ENCODE measurements at places on chromosomes 5 and 9.

- no peak for DNase-seq
Measured at GRCh38 chr5:129241755-129242154, 147.2 kb downstream of the ISOC1 start.

- DNase-seq = no peak
Measured at GRCh38 chr9:78301466-78301865, 4.5 kb downstream of the PSAT1 start.

DNA sequence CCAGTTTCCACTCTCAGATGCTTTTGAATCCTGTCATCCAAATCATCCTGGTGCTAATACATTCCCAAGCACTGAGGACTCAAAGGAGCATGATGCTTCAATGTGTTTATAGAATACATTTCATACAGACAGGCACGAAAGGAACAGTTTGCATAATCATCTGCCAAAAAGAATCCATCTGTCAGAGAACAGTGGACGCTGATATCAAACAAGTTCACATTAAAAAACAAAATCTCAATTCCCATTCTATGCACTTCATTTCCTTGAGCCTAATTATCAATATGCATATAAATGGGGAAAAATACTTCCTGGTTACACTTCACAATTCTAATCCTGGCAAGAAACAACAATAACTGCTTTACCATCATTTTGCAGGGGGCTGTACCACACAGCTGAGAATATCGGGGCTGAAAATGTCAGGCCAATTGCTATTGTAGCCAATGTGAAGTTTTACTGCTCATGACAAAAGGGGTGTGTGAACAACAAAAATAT lies 125.5 kb upstream of the FAM174A start:
- no peak for DNase-seq

- no peak for DNase-seq
Measured at GRCh38 chr5:21802869-21803490, 1050.2 kb downstream of the CDH12 start.

DNA sequence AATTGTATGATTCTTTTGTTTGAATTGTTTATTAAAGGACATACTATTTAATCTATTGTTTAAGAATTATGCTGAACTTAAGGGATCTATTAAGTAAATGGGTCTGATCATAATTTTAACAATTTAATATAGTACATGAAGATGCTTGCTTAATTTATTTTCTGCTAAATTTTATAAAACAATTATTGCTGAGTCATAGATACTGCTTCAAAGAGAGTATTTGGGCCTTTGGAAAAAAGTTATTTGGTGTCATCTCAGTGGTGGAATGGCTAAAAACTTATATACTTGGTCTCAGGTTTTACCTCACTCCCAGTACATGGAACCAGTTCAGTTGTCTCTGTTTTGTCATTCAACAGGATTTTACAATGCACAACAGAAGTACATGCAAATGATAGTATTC lies 145.3 kb downstream of the CDH9 start:
- DNase-seq = no peak

DNA sequence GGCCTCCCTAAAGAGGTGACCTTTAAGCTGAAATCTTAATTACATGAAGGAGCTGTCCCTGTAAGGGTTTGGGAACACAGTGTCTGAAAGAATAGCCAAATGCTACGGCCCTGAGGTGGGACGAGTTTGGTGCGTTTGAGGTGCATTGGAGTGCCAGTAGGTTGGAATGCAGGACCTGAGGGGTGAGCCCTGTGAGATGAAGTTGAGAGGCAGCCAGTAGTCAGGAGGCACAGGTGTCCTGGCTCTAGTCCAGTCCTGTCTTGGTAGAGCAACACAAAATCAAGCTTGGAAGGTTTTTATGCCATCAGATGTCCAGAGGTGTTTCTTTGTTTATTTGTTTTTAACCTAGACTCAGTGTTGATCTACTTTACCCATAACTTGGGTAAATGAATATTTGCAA lies 108.5 kb downstream of the ARHGAP26 start:
- no peak for DNase-seq

DNA sequence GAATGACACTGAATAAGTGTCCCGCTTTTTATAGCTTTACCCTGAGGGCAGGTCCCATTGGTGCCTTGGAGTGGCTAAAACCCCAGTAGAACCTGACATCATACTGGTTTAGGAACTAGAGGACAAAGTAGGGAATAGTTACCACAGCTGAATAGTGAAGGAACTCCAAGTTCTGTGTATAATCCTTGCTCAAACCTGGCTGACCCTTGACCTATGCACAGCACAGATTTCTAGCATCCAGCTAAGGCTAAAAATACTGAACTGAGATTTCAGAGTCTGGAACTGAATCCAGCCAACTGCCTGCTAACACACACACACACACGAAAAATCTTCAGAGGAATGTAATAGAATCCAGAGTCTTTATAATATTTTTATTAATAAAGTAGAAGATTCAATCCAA lies 50.8 kb downstream of the C5 start:
- no peak for DNase-seq

DNA sequence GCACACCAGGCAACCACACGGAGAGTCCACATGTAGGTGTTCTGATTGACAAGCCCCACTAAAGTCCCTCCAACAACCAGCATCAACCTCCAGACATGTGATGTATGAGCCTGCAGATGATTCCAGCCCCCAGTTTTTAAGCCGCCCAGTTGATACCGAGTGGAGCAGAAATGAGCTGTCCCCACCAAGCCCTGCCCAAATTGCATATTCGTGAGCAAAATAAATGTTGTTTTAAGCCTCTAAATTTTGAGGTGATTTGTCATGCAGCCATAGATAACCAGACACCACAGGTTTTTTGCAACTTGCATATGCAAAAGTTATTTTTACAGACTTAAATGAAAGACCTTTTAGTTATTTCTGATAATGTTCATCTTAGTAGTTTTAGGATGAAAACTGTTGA lies 187.7 kb downstream of the PIK3R1 start:
- DNase-seq = no peak

- DNase-seq = no peak
Measured at GRCh38 chr9:96236854-96237550, 65.0 kb downstream of the HSD17B3 start.

DNA sequence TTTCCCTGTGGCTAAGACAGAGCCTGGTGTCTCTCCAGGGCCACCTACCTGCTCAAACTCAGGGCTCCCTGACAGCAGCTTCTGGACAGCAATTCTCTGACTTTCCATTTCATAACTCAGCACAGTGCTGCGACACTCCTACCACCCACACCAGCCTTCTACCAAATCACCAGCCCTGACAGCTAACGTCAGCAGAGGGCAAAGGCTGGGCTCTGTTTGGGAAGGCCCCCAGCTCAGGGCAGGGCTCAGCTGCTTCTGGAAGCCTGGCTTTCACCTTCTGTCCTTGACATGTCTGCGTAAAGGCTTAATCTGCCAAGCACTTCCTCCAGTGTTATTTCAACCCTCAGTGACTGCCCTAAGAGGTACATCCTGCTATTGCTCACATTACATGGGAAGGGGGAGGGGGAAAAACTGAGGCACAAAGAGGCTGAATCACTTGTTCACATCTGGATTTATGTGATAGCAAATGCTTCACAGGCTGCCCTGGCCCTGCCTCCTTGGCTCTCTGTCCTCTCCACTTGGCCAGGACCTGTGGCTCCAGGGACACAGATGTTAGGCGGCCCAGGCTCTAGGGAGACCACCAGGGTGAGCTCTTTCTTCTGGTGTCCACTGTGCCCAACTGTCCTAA lies 102.5 kb upstream of the PANK3 start:
- DNase-seq = no peak

GRCh38 chr5:80672140-80672736 lies 17.5 kb upstream of the DHFR start:
- no peak for DNase-seq

GRCh38 chr9:88747768-88748167 lies 212.8 kb downstream of the NXNL2 start:
- DNase-seq = peak; percentile 66

DNA sequence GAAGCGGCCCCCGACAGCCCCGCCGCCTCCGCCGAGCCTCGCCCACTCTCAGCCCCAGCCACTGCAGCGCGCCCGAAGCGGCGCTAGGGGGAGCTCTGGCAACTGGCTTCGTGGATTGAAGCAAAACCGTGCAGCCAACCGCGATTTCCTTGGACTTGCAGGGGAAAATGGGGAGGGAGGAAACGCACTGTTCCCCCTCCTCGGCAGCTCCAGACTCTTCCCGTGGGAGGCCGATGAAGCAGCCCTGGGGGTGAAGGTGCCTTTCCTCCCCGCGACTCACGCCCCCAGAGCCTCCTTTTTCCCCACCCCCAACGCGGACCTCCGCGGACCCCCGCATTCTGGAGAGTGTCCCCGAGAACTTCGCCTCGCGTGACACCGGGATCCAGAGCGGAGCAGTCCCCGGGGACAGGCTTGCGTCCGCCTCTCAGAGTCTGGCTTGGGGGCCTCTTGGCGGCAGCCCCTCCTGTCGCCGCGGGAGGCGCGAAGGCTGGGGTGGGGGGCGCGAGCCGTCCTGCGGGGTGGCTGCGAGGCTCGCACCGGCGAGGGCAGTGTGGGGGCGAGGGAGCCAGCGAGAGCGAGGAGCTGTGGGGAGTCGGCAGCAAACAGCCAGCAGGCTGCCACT lies 3.8 kb downstream of the IER5L start:
- DNase-seq = no peak

- no peak for DNase-seq
Measured at GRCh38 chr5:65141493-65141892, 340.2 kb downstream of the ADAMTS6 start.

DNA sequence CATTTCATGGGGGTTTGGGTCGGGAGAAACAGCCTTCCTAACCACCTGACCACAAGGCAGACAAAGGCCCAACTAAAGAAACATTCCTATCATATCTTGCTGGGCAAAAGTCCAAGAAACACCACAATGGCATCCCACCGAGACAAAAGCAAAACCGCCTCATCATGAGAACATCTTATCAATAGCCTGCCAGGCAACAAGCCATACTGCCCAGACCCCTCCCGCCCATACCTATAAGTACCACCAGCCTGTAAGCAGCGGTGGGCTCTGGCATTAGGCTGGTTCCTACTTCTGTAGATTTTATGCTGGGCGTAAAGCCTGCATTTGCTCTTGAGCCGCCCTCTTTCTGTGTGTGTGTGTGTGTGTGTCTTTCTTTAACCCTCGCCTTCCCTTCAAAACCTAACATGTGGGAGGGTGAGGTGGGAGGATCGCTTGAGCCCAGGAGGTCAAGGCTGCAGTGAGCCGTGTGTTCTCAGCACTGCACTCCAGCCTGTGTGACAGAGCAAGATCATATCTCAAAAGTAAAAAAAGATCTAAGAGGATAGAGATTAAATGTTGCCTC lies 56.9 kb downstream of the PDE6A start:
- DNase-seq = no peak

GRCh38 chr5:1703352-1704050 lies 96.1 kb downstream of the MRPL36 start:
- DNase-seq = no peak

DNA sequence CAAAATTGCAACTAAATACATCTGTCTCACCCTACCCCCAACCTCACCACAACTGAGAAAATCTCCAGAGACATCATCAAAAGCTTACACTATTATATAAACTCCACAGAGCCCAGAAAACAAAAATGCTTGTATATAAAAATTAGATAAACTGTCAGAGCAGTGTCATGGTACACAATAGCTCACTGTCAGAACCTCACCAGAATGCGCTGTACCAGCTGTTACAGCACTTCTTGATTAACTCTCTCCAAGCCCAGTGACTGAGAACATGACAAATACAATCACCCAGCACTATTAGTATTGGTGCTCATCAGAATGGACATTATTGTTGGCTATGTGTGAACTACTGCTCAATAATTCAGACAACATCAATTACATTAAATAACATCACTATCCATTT lies 65.7 kb downstream of the ZDHHC21 start:
- DNase-seq = no peak

DNA sequence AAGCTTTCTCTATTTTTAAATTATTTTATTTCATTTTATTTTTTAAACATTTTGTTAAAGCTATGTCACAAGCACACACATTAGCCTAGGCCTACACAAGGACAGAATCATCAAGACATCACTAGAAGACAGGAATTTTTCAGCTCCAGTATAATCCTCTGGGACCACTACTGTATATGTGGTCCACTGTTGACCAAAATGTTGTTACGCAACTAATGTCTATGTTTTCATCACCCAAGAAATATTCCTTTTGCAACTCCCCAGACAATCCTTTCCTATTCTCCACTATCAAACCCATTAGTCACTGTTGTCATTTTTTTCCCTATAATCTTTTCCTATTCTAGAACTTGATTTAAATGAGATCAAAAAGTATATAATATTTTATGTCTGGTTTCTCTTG lies 2371.7 kb upstream of the C9orf72 start:
- DNase-seq = no peak

- peak; percentile 41 for DNase-seq
Measured at GRCh38 chr5:132268769-132269551, 11.5 kb downstream of the PDLIM4 start.

DNA sequence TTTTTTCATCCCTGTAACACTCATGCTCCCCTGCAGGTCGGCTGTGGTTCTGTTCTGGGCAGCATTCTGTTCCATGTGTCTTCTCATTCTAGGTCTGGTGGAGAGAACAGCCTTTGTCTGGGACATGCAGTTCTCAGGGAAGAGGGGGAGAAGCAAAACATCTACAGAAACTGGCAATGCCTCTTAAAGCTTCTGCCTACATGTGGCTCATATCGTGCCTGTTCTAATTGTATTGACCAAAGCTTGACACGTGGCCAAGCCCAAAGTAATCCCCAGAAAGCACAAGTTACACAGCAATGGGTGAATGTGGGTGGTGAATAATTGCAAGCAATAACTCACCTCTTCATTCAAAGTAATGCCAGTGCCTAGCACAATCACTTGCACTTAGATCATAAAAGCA lies 218.2 kb upstream of the IL12B start:
- no peak for DNase-seq

DNA sequence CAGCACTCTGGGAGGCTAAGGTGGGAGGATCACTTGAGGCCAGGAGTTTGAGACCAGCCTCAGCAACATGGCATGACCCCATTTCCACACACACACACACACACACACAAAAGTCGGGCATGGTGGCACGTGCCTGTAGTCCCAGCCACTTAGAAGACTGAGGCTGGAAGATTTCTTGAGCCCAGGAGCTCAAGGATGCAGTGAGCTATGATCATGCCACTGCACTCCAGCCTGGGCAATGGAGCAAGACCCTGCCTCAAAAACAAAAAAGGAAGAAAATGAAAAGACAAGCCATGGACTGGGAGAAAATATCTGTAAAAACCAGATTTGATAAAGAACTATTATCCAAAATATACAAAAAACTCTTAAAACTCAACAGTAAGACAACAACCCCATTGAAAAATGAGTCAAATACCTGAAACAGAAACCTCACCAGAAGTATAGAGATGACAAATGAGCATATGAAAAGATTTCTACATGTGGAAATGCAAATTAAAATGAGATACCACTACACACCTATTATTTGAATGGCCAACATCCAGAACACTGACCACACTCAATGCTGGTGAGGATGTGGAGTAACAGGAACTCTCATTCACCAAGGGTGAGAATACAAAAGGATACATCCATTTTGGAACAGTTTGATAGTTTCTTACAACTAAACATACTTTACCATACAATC lies 24.7 kb downstream of the DNAJA1 start:
- DNase-seq = no peak

DNA sequence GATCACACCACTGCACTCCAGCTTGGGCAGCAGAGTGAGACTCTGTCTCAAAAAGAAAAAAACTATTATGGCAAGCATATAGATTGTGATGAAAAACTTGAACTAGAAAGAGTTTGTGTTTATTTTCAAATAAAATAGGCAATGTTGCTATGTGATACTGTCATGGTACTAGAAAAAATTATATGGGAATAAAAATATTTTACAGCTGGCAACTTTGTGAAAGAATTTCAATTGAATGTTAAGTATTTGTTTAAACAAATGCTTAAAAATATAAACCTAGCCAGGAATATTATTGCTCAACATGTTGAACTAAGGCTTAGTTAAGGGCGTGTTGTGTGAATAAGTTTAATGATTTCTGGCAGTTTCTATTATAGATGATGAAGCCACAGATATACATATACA lies 31.7 kb downstream of the HSDL2 start:
- DNase-seq = peak; percentile 26

Data from AG04449 (cell line).